Right renal cortex interstitium (tissue), 3 donors: ENCODE measurements at places on chromosomes 2 and 18. TPM values are rescaled to one million over a fixed set of nuclear protein-coding genes. Genes with fewer than 3 reads are reported as not detected.

The SP140 gene
- 0.97 TPM for polyA plus RNA-seq

The SCN2A gene
- polyA plus RNA-seq, result 3.5 TPM

The OR6B3 gene
- polyA plus RNA-seq, result not detected

The VSNL1 gene
- polyA plus RNA-seq, result 2.5 TPM

The C2orf66 gene
- 0.35 TPM for polyA plus RNA-seq

The GNLY gene
- polyA plus RNA-seq, result 0.17 TPM

The CHRNG gene
- polyA plus RNA-seq, result 1.1 TPM

The CRYGC gene
- not detected for polyA plus RNA-seq

The TRIB2 gene
- 233 TPM for polyA plus RNA-seq

The LOXL3 gene
- 9.8 TPM for polyA plus RNA-seq

The GCC2 gene
- 57.1 TPM for polyA plus RNA-seq

The KCNIP3 gene
- 14.4 TPM for polyA plus RNA-seq

The CTAGE1 gene
- polyA plus RNA-seq, result not detected

The G6PC2 gene
- 0.10 TPM for polyA plus RNA-seq

The RSAD2 gene
- polyA plus RNA-seq, result 4.5 TPM

The TPO gene
- polyA plus RNA-seq, result not detected

The SIX3 gene
- not detected for polyA plus RNA-seq

The TMEM163 gene
- polyA plus RNA-seq, result 1.3 TPM

The CMPK2 gene
- polyA plus RNA-seq, result 4.3 TPM

The PTPN4 gene
- polyA plus RNA-seq, result 25.4 TPM

The KDM3A gene
- polyA plus RNA-seq, result 59.4 TPM

The GKN2 gene
- polyA plus RNA-seq, result not detected

The SOCS6 gene
- 33.0 TPM for polyA plus RNA-seq

The SPP2 gene
- polyA plus RNA-seq, result not detected

The NIFK gene
- 64.2 TPM for polyA plus RNA-seq

The MAL gene
- polyA plus RNA-seq, result 365 TPM

The SLC11A1 gene
- 0.68 TPM for polyA plus RNA-seq

The TFPI gene
- 41.3 TPM for polyA plus RNA-seq

The NUP35 gene
- 31.1 TPM for polyA plus RNA-seq

The AFF3 gene
- 22.8 TPM for polyA plus RNA-seq

The TNFRSF11A gene
- 1.6 TPM for polyA plus RNA-seq

The NAT8 gene
- polyA plus RNA-seq, result 23.9 TPM

The MCEE gene
- polyA plus RNA-seq, result 23.2 TPM

The ANKRD29 gene
- polyA plus RNA-seq, result 0.78 TPM

The C2orf78 gene
- not detected for polyA plus RNA-seq

The MC4R gene
- polyA plus RNA-seq, result 0.13 TPM

The GRP gene
- 1.6 TPM for polyA plus RNA-seq
